ENCODE measurements at places on chromosomes 4 and X.

GRCh38 chr4:4843635-4844291, 15.7 kb upstream of the MSX1 start:
- DNase-seq: no peak

GRCh38 chrX:140091125-140091886, 126.0 kb upstream of the CXorf66 start:
- DNase-seq: no peak

DNA sequence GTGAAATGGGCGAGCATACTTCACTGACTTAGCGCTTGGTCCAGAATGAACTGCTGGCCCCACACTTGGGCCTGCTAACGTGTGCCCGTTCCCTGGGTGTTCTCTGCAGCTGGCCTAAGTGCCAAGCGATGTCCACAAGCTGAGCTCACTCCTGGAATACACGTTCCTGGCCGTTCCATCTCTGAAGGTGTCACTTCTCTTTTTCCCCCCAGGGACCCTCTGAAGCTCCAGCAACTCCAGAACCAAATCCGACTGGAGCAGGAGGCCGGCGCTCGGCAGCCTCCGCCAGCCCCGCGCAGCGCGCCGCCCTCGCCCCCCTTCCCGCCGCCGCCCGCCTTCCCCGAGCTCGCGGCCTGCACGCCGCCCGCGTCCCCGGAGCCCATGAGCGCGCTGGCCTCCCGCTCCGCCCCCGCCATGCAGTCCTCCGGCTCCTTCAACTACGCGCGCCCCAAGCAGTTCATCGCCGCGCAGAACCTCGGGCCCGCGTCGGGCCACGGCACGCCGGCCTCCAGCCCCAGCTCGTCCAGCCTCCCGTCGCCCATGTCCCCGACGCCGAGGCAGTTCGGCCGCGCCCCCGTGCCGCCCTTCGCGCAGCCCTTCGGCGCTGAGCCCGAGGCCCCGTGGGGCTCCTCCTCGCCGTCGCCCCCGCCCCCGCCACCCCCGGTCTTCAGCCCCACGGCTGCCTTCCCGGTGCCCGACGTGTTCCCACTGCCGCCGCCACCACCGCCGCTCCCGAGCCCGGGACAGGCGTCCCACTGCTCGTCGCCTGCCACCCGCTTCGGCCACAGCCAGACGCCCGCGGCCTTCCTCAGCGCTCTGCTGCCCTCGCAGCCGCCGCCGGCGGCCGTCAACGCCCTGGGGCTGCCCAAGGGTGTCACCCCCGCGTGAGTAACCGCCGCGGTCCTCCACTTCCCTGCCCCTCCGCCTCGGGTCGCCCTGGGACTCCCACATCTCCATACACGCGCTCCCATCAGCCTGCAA, 132.3 kb downstream of the CBR4 start:
- DNase-seq: no peak

GRCh38 chr4:71867598-71867997, 83.7 kb upstream of the GC start:
- DNase-seq: no peak

- DNase-seq: no peak
Observed at GRCh38 chrX:54794028-54794427, 4.0 kb downstream of the ITIH6 start.

GRCh38 chr4:90715242-90715641, 588.0 kb downstream of the CCSER1 start:
- no peak for DNase-seq

DNA sequence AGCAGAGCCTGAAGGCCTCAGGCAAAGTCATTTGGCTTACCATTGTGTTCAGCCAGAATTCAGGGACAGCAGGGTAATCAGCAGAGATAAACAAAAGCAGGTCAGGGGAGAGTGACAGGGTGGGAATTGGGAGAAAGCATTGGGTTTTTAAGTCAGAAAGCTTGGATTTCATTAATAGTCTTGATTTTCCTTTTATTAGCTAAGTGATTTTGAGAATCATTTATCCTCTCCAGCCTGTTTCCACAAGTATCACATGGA, 410.1 kb downstream of the HNRNPD start:
- DNase-seq: no peak

DNA sequence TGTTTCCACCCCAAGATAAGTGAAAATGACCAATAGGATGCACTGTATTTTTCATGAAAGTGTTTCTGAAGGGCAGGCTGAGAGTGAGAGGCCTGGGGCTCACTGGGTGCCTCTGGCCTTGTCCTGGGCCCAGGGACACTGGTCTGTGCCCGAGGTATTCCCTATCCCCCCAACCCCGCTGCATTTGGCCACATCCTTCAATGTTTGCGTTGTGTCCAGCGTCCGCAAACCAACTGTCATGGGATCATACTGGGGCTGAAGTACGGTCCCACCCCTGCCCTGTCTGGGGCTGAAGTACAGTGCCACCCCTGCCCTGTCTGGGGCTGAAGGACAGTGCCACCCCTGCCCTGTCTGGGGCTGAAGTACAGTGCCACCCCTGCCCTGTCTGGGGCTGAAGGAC, 22.0 kb upstream of the MSANTD1 start:
- DNase-seq: no peak

DNA sequence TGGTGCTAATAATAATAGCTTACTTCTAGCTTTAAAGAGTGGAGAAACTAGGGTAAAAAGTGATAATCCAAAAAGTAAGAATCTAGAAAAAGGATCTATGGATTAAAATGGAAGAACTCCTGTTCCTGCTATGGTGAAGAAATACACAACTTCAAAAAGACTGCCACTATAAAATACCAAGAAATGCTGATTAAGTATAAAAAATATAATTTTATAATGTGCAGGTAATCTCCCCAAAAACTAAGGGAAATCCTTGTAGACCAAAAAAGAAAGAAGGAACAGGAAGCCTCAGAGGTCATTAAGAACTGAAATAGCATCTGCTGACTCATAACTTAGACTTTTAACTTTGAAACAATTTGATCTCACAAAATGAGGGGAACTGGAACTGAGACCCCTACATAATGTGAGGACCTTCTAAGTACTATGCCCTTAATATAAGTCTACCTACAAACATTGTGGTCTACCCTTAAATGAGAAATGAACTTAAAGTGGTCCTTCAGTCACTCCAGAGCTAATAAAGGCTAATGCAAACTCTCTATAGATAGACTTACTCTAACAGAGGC, 50.6 kb upstream of the SRPX start:
- no peak for DNase-seq

DNA sequence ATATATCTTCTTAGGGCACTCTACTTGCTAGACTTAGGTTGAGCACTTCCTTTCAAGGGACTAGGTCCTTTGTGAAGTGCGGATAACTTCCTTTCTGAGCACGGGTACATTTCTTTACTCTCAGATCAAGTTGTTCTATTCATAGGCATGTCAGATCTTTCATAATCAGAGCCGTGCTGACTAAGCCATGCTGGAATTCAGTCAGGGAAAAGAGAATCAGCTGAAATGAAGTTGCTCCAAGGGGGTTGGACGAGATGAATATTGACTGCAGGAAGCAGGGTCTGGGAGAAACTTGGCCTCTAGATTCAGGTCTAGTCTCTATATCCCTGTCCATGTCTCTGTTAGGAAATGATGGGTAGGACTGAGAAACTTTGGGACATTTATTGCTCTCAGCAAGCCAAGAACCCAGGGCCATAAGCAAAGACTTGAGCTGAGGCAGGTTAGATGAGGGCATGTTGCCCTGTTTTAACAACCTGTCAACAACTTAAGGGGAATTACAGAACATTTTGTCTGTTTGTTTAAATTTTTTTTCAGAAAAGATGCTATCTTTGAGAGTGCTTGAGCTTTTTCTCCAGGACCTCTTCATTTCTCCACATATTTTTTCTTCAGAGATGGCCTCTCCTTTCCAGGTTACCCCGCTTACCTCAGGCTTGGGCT, 28.3 kb downstream of the AREG start:
- DNase-seq: peak; percentile 33

- DNase-seq: no peak
Observed at GRCh38 chr4:64533159-64533558, 123.9 kb upstream of the TECRL start.

DNA sequence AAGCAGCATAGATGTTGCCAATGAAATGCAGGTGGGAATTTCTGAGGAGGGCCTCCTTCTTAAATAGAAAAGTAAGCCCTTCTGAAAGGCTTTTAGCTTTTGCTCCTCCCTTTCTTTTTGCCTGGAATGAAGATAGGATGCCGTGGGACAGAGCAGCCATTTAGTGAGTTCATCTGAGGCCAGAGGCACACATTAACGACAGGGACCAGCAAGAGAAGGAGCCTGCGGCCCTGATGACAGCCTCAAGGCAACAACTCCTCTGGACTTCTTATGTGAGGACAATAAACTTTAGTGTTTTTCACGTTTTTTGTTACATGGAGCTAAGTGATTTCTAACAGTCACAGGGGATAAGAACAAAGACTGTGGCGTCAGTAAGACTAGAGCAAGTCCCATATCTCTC, 1.1 kb upstream of the BDH2 start:
- DNase-seq: no peak

GRCh38 chr4:155615081-155615887, 51.4 kb upstream of the GUCY1A1 start:
- no peak for DNase-seq

GRCh38 chr4:70515367-70516250, 2.8 kb upstream of the AMTN start:
- DNase-seq: no peak

- DNase-seq: no peak
Observed at GRCh38 chrX:53729751-53730150, 43.2 kb upstream of the HUWE1 start.

DNA sequence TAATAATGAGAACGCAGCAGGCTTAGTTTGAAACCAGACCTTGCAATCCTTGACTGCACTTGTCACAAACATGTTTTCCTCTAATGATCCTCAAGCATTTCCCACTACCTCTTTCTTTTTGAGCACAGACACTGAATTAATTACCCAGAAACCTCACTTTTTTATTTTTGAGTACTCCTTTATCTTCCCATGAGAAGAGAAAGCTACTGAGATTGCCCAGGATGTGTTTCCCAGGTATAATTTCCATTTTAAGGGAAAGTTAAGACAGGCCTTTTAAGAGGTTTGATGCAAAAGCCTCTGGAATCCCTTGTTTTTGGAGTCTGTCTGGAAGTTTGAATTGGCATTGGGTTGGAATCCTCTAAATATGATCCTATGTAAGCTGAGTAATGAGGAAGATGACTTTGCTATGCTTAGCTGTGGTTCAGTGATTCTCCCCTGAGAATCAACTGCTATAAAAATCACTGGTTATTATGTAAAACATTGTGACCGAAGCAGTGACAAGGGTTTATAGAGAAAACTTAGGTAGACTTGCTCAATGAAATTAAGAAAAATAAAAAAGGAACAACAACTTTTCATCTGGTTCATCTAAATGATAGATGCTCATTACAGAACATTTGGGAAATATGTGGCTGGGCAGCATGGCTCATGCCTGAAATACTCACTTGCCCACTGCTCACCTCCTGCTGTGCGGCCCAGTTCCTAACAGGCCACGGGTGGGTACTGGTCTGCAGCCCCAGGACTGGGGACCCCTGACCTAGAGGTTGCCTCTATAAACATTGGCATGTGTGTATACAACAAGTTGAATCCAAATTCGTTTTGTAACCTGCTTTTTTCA, 10.8 kb upstream of the RHOH start:
- peak; percentile 21 for DNase-seq

DNA sequence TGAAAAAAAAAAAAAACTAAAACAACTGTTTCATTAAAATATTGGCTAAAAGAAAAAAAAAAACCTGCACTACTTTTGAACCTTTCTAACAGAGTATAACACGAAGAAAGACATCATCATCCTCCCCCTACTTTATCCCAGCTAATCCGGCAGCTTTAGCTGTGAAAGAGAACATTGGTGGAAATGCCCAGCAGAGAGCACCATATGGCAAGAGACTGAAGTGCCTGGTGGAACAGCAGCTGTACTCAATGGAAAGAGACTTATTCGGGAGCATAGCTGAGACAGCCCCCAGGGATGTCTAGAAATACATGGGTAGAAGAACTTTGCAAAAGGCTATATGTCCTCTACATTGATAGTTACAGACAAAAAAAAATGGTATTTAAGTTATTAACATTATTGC, 30.3 kb downstream of the STPG2 start:
- DNase-seq: peak; percentile 5

DNA sequence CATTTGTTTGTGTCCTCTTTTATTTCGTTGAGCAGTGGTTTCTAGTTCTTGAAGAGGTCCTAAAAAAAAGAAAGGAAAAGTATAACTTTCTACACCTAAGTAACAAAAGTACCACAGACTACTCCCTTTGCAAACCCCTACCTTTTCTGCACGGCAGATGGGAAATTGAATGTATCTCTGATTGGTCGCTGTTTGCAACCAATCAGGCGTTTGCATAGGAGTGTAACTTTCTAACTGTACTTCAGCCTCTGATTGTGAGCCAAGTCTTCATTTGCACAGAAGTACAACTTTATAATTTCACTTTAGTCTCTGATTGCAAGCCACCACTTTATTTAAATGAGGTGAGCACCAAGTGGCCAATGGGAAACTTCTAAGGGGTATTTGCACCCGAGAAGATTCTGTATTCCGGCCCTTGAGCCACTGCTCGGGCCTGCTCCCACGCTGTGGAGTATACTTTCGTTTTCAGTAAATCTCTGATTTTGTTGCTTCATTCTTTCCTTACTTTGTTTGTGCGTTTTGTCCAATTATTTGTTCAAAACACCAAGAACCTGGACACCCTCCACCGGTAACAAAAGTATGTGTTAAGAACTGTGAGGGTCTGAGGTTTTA, 40.3 kb upstream of the FHL1 start:
- no peak for DNase-seq

DNA sequence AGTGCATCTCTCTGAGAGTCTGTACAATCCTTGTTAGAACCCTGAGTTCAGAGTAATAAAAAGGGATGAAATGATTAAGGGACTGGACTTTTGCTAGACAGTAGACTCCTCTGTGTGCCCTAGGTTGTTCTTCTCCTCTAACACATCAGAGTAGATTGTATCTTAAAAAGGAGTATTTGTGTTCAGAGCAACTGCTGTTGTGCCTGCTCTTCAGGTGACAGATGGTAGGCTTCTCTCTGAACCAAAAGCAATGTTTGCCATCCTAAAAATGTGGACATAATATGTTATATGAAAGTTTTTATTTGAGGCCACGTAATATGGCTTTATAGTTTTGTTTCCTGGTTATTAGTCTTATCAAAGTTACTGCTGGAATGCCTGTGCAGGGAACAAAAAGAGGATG, 588.6 kb upstream of the FAT1 start:
- DNase-seq: no peak

GRCh38 chr4:161252520-161253141, 911.2 kb downstream of the FSTL5 start:
- DNase-seq: no peak

DNA sequence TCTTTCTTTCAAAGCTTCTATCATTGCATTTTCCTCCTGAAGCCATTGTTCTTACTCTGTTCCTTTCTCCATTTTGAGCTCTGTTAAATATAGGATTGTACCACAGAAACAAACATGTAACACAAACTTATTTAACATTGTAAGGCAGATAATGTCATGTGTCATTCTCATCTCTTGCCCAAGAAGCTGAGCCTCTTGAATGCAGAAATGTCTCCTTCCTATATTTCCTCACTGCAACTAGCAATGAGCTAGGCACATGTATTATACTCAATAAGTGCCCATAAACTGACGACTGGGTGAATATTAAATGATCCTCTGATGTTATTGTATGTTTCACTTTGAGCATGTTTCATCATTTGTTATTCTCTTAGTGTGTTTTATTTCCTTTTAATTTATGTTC, 56.7 kb upstream of the SLC7A11 start:
- no peak for DNase-seq

Data from AG09309 (cell line).